ENCODE measurements at places on chromosomes 7 and 10.

DNA sequence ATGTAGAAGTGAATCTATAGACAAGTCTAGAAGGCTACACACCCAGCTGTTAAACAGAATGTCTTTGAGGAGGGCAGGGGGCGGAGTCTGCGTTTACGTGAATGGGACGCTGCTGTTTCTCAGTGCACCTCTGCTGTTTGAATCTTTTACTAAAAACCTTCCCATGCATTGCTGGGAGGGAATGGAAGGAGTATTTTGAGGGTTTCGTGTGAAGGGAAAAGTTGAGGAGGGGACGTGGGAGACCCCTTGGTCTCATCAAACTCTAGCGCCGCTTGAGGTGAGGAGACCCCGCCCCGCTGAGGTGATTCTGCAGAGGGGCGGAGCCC, 492 bp upstream of the VCL start:
- no peak for DNase-seq

DNA sequence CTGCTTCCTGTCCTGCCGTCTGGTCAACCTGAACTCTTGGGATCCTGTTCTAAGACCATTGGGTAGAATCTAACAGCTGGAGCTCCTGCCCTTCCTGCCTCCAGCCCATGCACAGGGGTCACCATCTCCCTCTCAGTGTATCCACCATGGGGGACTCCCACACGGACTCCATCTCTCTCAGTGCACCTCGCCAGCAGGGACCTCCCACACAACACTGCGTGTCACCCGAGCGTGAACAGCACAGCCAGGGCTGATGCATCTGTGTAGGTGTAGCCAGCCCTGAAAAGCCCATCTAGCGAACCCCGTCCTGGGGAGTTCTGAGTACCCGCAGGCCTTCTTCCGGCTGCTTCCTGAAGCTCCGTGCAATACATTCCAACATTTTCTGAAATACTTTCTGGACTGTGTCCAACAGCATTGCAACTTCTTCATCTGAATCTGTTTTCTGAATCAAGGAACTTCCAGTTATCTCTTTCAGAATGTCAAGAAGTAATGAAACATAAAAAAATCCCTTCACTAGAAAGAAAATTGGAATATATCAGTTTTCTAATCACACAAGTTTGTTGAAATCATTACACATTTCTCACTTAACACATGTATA, 52.5 kb downstream of the NCAPG2 start:
- DNase-seq: no peak

DNA sequence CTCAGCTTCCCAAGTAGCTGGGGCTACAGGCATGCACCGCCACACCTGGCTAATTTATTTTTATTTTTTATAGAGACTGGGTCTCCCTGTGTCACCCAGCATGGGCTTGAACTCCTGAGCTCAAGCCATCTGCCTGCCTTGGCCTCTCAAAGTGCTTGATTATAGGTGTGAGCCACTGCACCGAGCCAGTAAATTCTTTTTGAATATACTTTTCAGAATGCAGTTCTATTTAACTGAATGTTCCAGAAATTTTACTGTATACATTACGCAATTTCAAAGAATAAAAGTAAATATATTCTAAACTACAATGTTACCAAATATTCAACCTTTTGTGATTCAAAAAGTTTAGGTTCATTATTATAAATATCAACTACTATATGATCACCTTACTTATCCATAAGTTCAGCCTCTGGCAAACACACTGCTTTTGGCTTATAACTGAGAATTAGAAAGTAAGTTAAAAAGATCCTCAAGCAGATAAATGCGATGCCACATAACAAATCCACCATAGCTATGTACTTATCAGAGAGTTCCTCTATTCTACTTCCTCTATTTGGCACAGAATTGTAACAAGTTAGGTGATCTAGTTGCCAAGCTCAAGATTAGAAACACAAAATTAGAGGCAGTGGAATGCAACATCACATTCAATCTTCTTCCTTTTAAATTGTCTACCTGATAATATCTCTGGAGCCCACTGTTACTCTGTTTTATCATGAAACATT, 118.2 kb downstream of the ANK3 start:
- no peak for DNase-seq

DNA sequence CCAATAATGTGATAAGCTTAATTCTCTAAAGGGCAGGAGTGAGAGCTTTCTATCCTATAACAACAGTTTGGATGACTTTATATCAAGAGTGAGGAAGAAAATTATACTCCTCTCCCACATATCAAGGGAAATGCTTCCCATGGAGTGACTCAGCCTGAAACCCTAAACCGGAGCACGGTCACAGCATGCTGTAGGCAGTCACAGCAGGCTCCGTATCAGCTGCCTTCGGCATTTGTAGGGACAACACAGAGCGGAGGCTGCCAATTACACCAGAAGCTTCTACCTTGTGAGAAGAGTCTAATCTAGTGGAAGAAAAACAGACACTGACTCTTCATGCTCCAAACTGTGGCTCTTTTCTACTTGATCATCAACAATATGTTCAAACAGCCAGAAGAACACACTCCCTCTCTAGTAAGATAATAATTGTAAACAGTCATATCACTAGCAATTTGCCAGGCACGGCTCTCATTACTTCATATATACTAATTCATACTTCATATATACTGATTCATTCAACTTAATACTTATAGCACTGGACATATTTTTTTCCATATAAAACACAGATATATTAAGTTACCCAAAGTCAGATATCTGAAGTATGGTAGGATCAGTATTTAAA, 65.9 kb downstream of the DGKB start:
- DNase-seq: no peak

- DNase-seq: no peak
Measured at GRCh38 chr7:41305001-41305400, 397.9 kb downstream of the INHBA start.

- no peak for DNase-seq
Measured at GRCh38 chr7:155428171-155428834, 29.6 kb upstream of the EN2 start.

DNA sequence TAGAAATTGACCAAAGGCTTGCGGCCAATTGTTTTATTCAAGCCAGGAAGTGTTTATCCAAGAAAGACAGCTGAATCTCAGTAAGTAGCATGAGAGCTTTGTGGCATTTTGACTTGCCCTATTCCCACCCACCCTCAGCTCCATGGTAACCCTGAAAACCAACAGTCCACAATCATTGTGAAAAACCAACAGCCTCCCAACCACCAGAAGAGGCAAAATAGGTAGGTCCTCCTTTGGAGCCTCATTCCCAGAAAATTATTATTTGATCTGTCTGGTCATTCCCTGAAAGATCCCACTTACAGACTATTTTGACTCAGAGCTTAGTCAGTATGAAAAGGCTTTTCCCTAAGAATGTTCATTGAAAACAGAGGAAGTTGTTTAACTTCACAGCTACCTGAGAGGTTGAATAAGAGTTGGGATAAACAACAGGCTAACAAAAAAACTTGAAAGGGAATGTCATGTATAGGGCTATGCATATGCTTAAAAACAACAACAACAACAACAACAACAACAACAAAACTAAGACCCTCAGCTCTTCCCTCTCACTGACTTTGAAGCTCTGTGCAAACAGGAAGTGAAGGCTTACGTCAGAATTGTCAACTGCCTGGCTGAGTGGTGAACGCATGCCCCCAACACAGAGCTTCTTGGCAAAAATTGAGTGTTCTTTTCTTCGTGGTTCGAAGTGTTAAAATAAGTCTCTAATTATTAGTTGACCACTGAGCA, 11.2 kb downstream of the KPNA7 start:
- no peak for DNase-seq
